ENCODE measurements at places on chromosomes 1 and 21.

- H3K27ac ChIP-seq = no peak overlapping the region
- no peak for DNase-seq
- no peaks in the 10 kb centered on the region for H3K36me3 ChIP-seq
- no peak overlapping the region for H3K4me3 ChIP-seq
Observed at GRCh38 chr21:28640326-28640725, 352.4 kb downstream of the LTN1 start.

- H3K27me3 ChIP-seq = no peaks in the 10 kb centered on the region
- H3K27ac ChIP-seq = no peak overlapping the region
- no peaks in the 10 kb centered on the region for H3K4me1 ChIP-seq
- DNase-seq = no peak
Observed at GRCh38 chr1:30310966-30311742, 412.2 kb downstream of the MATN1 start.

GRCh38 chr21:16676391-16676790 lies 836.5 kb upstream of the CXADR start:
- no peak overlapping the region for H3K27ac ChIP-seq
- no peak overlapping the region for H3K4me3 ChIP-seq
- no peak for DNase-seq
- H3K4me1 ChIP-seq = no peaks in the 10 kb centered on the region
- no peaks in the 10 kb centered on the region for H3K36me3 ChIP-seq
- H3K27me3 ChIP-seq = no peaks in the 10 kb centered on the region

GRCh38 chr1:71657891-71658679 lies 577.2 kb upstream of the ZRANB2 start:
- H3K4me3 ChIP-seq = no peak overlapping the region
- no peak for DNase-seq
- H3K27me3 ChIP-seq = no peaks in the 10 kb centered on the region
- no peaks in the 10 kb centered on the region for H3K4me1 ChIP-seq
- no peak overlapping the region for H3K27ac ChIP-seq

DNA sequence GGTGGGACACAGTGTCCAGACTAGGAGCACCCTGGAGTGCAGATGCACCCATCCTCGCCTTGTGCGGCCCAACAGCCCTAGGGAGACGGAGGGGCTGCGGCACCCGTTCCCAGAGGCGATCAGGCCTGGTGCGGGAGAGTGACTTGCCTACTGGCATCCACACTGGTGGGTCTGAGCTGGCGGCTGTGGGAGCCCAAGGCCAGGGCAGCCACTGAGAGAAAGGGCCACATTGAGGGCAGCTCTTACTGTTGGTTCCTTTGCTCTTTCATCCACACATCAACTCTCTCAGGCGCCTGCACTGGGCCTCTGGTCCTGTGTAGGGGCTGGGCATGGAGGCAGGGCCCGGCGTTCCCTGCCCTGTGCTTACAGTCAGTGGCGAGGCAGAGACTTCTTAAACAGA lies 8.6 kb downstream of the PODN start:
- H3K4me1 ChIP-seq = peaks cover 3% of the 10 kb centered on the region
- no peak overlapping the region for H3K4me3 ChIP-seq
- no peaks in the 10 kb centered on the region for H3K36me3 ChIP-seq

GRCh38 chr1:68028566-68028965 lies 21.9 kb downstream of the DIRAS3 start:
- H3K4me1 ChIP-seq = no peaks in the 10 kb centered on the region
- DNase-seq = no peak
- H3K27ac ChIP-seq = no peak overlapping the region
- no peak overlapping the region for H3K4me3 ChIP-seq
- H3K27me3 ChIP-seq = no peaks in the 10 kb centered on the region
- no peaks in the 10 kb centered on the region for H3K36me3 ChIP-seq

- H3K27me3 ChIP-seq = no peaks in the 10 kb centered on the region
- no peaks in the 10 kb centered on the region for H3K36me3 ChIP-seq
- DNase-seq = no peak
Observed at GRCh38 chr1:30241681-30242080, 481.7 kb downstream of the MATN1 start.

DNA sequence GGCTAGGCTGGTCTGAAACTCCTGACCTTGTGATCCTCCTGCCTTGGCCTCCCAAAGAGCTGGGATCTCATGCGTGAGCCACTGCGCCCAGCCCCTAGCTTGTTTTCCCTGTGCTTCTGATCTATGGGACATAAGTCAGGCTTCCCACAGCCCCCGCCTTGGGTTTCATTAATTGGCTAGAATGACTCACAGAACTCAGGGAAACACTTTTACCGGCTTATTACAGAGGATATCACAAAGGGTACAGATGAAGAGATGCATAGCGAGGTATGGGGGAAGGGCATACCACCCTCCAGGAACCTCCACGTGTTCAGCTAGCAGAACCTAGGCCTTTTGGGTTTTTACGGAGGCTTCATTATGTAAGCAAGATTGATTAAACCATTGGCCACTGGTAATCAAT lies 1.5 kb upstream of the MAP1LC3C start:
- no peaks in the 10 kb centered on the region for H3K4me1 ChIP-seq
- H3K27me3 ChIP-seq = peaks cover 12% of the 10 kb centered on the region
- H3K27ac ChIP-seq = no peak overlapping the region
- H3K36me3 ChIP-seq = no peaks in the 10 kb centered on the region

- DNase-seq = no peak
- H3K36me3 ChIP-seq = no peaks in the 10 kb centered on the region
- H3K27ac ChIP-seq = no peak overlapping the region
- H3K27me3 ChIP-seq = no peaks in the 10 kb centered on the region
- no peak overlapping the region for H3K4me3 ChIP-seq
Observed at GRCh38 chr1:83543222-83543973, 455.5 kb downstream of the TTLL7 start.

DNA sequence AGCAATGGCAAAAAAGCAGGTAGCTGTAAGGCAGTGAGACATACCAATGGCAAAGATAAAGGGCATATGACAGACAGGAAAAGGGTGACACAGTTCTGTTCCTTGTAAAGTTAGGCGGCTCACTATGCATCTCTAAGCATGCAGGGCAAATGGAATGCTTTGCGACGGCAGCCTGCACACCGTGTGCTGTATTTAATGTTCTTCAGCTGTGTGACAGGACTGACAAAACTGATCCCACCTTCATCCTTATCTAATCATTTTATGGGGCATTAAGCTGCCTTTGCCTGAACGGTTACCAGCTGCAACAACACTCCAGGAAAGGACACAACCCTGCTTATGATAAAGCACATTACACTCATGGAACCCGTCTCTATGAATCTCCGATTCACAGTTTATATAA lies 80.5 kb upstream of the VAV3 start:
- no peak overlapping the region for H3K27ac ChIP-seq
- no peaks in the 10 kb centered on the region for H3K27me3 ChIP-seq
- DNase-seq = no peak

DNA sequence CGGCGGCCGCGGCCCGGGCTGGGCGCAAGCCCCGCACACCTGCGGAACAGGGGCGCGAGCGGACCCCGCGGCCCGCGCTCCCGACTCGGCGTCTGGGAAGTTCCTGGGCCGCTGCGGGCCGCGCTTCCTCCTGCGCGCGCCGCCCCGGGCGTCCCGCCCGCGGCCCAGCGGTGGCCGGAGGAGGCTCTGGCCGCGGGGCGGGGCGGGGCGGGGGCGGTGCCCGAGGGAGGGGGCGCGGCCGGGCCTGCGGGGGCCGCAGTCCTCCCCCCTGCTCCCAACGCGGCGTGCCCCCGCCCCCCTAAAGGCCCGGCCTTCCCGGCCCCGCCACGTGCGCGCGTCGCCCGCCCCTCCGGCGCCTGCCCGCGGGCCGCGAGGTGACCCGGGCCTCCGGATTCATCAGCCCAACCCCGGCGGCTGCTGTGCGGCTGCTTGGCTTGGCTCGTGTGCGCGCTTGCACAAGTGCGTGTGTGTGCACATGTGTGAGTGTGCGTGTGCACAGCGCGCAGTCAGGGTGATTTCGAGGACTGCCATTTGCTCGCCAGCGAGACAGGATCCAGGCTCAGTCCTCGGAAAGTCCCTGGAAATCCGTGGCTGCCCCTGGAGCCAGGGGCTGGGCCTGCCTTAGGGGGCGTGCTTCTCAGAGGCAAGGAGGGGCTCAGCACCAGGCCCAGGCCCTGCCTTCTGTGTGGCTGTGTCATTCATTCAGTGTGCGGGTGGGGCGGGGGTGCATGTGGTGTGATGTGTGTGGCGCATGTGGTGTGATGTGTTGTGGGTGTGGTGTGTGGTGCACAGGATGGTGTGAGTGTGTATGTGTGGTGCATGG lies at the start of gene C2CD2:
Gene C2CD2, minus strand, starts transcription at position 188 of the 823 bp plus-strand sequence. CDS start 370 bp downstream, outside the sequence.
- no peaks in the 10 kb centered on the region for H3K36me3 ChIP-seq
- no peak for DNase-seq
- peak within 1 kb of the TSS; percentile 49 for H3K4me3 ChIP-seq
- no peak within 1 kb of the TSS for H3K27ac ChIP-seq
- H3K27me3 ChIP-seq = peaks cover 49% of the 10 kb centered on the region

GRCh38 chr1:206023695-206024094 lies at the start of gene CTSE:
TSS of gene CTSE (minus strand) at chr1:206023895. CDS start at chr1:206023791, 104 bp downstream.
- peaks cover 14% of the 10 kb centered on the region for H3K27me3 ChIP-seq
- H3K4me3 ChIP-seq = no peak within 1 kb of the TSS
- no peaks in the 10 kb centered on the region for H3K4me1 ChIP-seq
- no peak within 1 kb of the TSS for H3K27ac ChIP-seq

GRCh38 chr1:115952547-115952946 lies 23.8 kb upstream of the SLC22A15 start:
- no peaks in the 10 kb centered on the region for H3K36me3 ChIP-seq
- no peak overlapping the region for H3K4me3 ChIP-seq
- DNase-seq = no peak
- no peak overlapping the region for H3K27ac ChIP-seq

GRCh38 chr1:162069334-162070093 lies at the start of gene NOS1AP:
TSS of gene NOS1AP (plus strand) at chr1:162069691. CDS start at chr1:162070178, 487 bp downstream.
- peaks cover 32% of the 10 kb centered on the region for H3K27me3 ChIP-seq
- no peak within 1 kb of the TSS for H3K27ac ChIP-seq
- peak within 1 kb of the TSS; percentile 80 for H3K4me3 ChIP-seq
- DNase-seq = peak; percentile 68

DNA sequence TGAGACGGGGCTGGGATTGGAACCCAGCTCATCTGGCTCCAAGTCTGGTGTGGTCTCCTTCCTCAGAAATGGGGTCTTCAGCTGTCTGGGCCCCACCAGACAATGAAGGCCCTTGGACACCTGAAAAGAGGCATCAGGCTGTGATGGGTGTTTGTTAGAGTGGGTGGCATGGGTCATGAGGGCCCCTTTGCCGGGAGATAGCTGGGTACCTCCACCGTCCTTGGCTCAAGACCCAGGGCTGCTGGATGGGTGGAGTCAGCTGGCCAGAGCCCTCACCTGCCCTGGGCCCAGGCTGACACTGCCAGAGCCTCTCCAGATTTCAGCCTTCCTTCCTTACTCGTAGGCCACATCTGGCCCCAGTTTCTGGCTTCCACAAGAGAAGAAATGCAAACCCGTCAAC lies 13.4 kb upstream of the TTC22 start:
- H3K27me3 ChIP-seq = no peaks in the 10 kb centered on the region
- no peak for DNase-seq
- no peak overlapping the region for H3K4me3 ChIP-seq
- no peak overlapping the region for H3K27ac ChIP-seq
- H3K4me1 ChIP-seq = no peaks in the 10 kb centered on the region

DNA sequence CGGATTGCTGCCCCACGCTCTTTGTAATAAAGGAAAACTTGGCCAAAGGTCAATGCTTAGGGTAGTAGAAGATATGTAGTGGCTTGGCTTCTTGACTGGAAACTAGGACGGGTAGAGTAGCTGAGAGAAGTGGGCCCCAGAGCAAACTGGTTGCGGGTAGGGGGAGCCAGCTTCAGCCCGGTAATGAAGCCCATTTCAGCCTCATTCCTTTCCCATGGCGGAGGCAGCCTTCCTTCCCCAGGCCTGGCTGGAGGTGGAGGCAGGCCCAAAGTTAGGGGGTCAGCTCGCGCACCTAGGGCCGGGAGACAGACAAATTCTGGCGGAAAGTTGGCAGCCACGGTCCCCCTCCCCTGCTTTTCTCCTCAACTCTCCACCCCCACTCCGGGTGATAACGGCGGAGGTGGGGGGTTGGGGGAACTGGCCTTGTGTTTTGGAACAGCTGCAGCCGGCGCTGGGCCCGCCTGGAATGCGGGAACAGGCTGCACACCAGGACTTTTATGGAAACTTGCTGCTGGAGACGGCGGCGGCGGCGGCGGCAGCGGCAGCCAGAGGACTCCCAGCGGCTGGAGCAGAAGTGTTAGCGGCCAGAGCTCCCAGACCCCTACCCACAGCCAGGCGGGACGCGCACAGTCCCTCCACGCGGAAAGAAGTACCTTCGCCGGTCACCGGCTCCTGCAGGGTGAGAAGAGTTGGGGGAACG lies at the start of gene NEXN:
Gene NEXN, plus strand, starts transcription at position 544 of the 700 bp plus-strand sequence. CDS start 27,483 bp downstream, outside the sequence.
- no peak within 1 kb of the TSS for H3K27ac ChIP-seq
- peaks cover 5% of the 10 kb centered on the region for H3K4me1 ChIP-seq
- DNase-seq = no peak
- H3K27me3 ChIP-seq = peaks cover 22% of the 10 kb centered on the region
- peak within 1 kb of the TSS; percentile 71 for H3K4me3 ChIP-seq

GRCh38 chr1:202085682-202086373 lies 36.9 kb upstream of the GPR37L1 start:
- H3K36me3 ChIP-seq = no peaks in the 10 kb centered on the region
- no peak overlapping the region for H3K27ac ChIP-seq
- H3K4me1 ChIP-seq = no peaks in the 10 kb centered on the region
- no peak overlapping the region for H3K4me3 ChIP-seq
- H3K27me3 ChIP-seq = no peaks in the 10 kb centered on the region
- DNase-seq = no peak

- H3K4me1 ChIP-seq = no peaks in the 10 kb centered on the region
- no peak for DNase-seq
- no peak overlapping the region for H3K27ac ChIP-seq
- no peaks in the 10 kb centered on the region for H3K36me3 ChIP-seq
Observed at GRCh38 chr21:25370311-25370744, 237.0 kb downstream of the MRPL39 start.

- no peaks in the 10 kb centered on the region for H3K27me3 ChIP-seq
- no peaks in the 10 kb centered on the region for H3K36me3 ChIP-seq
- no peak overlapping the region for H3K4me3 ChIP-seq
- DNase-seq = no peak
- no peaks in the 10 kb centered on the region for H3K4me1 ChIP-seq
- no peak overlapping the region for H3K27ac ChIP-seq
Observed at GRCh38 chr1:168947041-168947440, 159.4 kb upstream of the ATP1B1 start.
